ENCODE measurements at places on chromosomes 4 and X.

DNA sequence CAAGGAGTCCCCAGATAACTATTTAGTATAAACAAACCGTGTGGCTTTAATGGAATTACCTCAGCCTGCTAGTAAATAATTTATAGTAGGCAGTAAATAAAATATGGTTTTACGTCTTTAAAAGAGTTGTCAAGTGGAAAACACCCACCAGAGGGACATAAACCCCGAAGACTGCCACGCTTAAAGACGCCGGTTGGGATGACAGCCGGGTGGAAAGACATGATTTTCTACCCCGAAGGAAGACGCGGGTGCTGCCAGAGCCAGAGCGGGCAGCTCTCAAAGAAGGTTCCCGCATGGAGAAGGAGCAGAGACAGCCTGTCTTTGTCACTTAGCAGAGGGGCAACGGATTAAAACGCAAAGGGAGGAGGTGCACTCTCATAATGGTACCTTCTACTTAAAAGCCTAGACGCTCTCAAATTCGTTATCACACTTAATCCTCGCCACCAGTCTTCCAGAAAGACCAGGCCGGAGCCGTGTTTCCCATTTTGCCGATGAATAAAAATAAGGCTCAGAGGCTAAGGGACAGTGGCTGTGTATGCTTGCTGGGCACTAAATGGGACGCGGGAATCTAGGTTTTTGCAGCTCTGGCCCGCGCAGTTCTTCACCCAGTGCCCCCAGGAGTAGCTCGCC is 140.5 kb upstream of the ZIC3 start:
- no peak for DNase-seq

GRCh38 chrX:25003066-25003849 is 12.5 kb downstream of the ARX start:
- no peak for DNase-seq

GRCh38 chr4:180665481-180665880 is 1577.7 kb upstream of the TENM3 start:
- DNase-seq: no peak

DNA sequence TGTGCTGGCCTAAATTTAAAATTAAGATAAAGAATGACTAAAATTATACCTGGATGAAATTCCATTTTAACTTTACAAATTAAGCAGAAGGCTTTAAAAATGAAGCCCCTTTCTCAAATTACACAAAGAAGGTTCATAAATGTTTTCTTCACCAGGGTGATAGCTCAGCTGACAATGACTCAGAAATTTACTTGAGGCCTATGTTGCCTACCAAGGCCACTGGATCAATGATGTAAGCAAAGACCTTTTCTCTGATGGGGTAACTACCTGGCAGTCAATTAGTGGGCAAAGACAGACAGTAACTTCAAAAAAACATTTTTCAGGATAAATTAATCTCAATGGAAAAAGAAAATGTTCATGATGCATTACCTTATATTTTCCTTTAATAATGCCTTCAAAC is 23.9 kb upstream of the GPR34 start:
- peak; percentile 19 for DNase-seq

- DNase-seq: no peak
These were observed 3.9 kb downstream of the LOC101059915 start for GRCh38 chrX:71671043-71671780.

DNA sequence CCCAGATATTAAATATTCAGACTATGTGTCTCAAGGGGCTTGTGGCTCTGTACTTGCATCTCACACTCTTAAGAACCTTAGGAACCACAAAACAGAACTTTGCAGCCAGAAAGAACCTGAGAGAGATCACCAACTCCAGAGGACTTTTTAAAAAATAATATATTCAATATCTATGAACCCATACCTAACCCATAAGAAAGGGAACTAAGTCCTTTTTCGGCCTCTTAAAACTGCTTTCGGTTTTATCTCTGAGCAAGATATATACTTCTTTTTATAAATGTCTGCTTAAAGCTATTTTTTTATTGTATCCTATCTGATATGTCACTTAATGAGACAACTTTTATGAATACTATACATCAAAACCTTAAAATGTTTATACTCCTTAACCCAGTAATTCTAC is 10.9 kb downstream of the SMARCA1 start:
- no peak for DNase-seq

- no peak for DNase-seq
These were observed 139.8 kb downstream of the WDFY3 start for GRCh38 chr4:84826681-84827080.

GRCh38 chr4:17851959-17852358 is 41.2 kb downstream of the NCAPG start:
- no peak for DNase-seq

DNA sequence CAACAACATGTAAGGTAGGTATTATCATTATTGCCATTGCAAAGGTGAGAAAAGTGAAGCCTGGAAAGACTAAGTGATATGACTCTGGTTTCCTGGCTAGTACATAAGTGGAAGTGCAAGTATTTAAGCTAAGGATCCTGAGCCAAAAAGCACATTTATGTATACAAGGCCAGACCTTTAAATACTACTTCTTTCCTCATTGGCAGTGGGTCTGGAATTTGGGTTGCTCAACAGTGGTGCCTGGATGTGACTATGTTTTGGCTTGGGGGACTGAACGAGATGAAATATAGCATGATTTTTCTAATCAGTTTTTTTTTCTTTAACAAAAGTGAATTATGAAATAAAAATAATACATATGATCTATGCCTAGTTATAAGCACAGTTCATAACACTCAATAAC is 7.4 kb upstream of the FGF13 start:
- no peak for DNase-seq

GRCh38 chr4:30768277-30768676 is 48.1 kb downstream of the PCDH7 start:
- no peak for DNase-seq

DNA sequence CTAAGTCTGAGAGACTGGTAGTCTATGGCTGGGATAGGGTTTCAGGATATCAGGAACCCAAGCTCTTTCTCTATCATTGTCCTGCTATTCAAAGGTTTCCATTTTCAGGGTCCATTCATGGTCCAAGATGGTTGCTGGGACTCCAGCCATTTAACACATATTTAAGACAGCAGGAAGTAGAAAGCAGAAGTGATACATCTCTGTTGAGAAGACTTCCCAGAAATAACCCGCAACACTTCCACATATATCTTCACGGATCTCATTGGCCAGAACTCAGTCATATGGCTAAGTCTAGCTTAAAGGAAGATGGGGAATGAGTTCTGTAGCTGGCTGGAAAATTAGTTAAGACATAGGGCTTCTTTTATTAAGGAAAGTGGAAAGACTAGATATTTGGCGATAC is 23.8 kb downstream of the CTSO start:
- DNase-seq: no peak

GRCh38 chr4:132384709-132385108 is 764.4 kb upstream of the PCDH10 start:
- DNase-seq: no peak

DNA sequence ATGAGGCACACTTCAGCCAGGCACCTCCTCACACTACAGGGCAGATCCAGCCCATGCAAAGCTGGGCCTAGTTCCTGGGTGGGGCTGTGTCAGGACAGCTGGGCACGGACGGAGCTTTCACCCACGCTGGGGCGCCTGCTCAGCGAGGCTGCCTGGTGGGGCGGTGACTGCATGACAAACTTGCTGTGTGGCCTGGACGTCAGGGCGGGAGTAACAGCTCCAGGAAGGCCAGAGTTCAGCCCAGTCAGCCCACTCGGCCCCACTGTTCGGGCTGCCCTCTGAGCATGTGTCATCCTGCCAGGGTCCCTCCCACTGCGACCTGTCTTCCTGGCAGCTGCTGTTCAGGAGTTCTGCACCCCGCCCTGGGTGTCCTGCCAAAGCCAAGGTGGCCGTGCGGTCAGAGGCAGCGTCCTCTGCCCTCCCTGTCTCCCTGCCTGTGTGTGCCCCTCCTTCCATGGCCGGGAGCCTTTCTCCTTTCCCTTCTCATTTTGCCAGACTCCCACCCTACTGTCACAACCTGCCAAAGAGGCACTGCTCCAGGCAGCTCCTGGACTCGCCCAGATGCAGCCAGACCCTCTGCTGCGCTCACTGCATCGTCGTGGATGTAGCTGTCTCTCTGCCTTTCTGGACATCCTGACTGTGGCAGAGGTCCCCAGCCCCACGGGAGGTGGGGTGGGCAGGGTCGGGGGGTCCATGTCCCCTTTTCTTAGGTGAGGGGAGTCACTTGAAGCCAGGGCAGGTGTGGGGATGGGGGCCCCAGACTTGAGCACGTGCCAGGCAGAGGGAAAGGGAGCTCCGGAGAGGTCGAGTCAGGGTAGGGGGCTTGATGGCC is 33.0 kb upstream of the KIAA0232 start:
- DNase-seq: peak; percentile 33

DNA sequence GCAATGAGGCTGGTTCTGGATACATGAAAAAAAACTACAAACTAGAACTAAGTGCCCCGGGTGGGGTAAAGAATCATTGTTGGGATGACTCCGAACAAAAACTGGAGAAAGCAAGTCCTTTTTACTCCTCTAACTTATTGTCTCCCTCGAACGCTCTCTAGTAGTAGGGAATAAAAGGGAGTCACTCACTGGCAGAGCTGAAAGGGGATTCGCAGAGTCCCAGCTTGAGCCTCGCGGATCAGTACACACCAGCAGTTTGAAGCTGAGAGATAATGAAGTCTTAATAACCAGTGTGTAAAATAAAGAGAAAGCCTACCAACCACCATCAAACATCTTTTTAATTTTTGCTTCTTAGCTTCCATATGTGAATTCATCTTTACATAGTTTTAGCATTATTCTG is 521.9 kb upstream of the ARX start:
- no peak for DNase-seq

DNA sequence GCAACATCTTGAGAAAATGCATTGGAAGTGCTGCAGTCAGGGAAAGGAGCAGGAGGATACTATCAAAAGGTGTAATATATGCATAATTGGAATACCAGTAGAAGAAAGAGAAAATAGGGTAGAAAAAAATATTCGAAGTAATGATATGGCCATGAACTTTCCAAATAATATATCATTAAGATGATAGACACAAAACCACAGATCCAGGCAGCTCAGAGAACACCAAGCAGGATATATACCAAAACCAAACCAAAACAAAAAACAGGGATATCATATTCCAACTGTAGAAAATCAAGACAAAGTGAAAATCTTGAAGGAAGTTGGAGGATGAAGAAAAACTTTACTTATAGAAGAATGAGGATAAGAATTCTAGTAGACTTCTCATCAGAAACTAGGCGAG is 9.7 kb upstream of the POLA1 start:
- no peak for DNase-seq

- DNase-seq: no peak
These were observed 561.5 kb upstream of the PCDH10 start for GRCh38 chr4:132587626-132588025.

DNA sequence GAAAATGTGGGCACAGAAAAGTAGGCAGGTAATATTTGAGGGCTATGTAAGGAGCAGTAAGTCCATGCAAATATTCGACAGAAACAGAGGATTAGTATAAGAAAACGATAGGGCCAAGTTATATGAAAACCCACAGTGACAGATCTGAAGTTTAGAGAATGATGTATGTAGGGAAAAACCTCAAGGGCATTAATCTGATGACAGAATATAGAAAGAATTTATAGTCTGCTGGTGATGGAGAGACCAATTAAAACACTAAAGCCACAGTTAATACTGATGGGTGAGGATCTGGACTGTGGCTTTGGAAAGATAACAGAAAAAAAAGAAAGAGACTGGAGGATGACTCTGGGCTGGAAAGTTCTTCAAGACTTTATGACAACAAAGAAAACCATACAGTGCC is 169.7 kb downstream of the PALLD start:
- peak; percentile 55 for DNase-seq

DNA sequence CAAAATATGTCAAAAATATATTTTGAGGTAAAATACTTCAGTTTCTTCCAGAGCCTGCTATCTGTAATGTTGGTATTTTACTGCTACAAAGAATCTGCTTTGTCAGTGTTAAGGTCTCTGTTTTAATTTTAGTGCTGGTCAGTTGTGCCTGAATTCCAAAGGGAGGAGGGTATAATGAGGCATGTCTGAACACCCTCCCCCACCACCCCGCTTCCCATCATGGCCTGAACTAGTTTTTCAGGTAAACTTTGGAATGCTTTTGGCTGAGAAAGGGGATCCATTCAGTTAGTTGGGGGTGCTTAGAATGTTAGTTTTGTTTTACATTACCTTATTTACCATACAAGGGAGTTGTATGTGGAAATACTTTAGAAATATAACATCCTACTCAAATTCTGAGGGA is 158.5 kb downstream of the MID1IP1 start:
- DNase-seq: no peak

- peak; percentile 27 for DNase-seq
These were observed 240.5 kb downstream of the GRIA3 start for GRCh38 chrX:123424546-123424945.

GRCh38 chr4:2867758-2868491 is 24.3 kb downstream of the ADD1 start:
- DNase-seq: peak; percentile 47

GRCh38 chrX:153948847-153949805 is 4.7 kb upstream of the RENBP start:
- no peak for DNase-seq

DNA sequence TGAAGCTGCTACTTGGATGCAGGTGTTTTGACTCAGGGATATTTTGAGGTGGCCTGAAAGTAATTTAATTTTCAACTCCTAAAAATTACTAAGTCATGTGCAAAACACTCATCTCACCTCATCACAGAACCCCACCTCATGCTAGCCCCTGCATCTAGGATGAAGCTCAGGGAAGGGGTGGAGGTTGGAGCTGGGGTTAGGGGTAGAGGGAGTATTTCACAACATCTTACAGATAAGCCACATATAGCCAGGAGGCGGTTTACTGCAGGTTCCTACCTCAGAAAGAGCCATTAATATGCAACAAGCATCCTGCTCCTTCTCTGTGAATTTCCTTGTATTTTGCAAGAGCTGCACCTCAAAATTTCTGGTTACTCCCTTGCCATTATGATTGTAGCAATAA is 70.5 kb upstream of the TSPAN5 start:
- no peak for DNase-seq

- DNase-seq: no peak
These were observed 55.3 kb downstream of the FIP1L1 start for GRCh38 chr4:53432528-53433424.

DNA sequence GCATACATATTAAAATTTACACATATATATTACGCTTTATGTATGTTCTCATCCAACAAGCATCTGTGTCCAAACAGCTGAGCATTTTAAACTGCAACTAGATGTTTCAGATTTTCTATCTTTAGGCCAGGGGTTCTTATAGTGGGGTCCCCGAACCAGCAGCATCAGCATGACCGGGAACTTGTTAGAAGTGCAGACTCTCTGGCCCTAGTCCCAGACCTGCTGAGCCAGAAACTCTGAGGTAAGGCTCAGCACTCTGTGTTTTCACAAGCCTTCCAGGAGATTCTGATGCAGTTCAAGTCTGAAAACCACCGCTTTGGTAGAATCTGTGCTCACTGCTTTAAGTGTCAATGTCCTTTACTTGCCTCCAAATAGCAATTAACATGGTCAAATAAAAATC is 266.2 kb upstream of the CASK start:
- no peak for DNase-seq

- peak; percentile 66 for DNase-seq
These were observed 120.2 kb upstream of the PDE5A start for GRCh38 chr4:119748853-119749252.

- no peak for DNase-seq
These were observed 287.5 kb downstream of the ACTRT1 start for GRCh38 chrX:127764674-127765073.
